Right renal cortex interstitium (tissue), 3 donors: ENCODE measurements at places on chromosomes 1 and 21.
A peak's percentile ranks its signal among the peaks of the same experiment; 100 is the strongest.

DNA sequence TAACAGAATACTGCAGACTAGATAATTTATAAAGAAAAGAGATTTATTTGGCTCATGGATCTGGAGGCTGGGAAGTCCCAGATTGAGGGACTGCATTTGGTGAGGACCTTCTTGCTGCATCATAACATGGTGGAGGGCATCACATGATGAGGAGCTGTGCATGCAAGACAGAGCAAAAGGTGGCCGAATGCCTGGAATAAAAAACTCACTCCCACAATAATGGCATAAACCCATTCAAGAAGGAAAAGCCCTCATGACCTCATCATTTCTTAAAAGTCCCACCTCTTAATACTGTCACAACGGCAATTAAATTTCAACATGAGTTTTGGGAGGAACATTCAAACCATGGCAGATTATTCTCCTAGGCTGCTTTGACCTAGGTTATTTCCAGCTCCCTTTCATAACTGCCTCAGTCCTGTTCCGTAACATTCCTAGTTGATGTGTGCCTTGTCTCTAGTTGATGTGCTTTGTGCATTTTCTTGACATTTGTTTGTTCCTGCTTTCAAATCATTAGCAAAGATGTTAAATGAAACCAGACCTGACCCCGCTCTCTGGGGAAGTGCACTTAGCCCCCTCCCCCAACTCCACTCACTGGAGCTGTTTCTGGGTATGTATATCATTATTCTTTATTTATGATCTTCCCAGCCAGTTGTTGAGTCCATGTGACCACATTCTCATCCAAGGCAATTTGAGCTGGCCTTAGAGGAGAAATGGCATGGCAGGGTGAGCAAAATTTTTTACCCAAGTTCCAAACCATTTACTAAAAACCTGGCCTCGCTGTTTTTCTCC lies 148.5 kb downstream of the GDAP2 start:
- peak; percentile 18 for DNase-seq

DNA sequence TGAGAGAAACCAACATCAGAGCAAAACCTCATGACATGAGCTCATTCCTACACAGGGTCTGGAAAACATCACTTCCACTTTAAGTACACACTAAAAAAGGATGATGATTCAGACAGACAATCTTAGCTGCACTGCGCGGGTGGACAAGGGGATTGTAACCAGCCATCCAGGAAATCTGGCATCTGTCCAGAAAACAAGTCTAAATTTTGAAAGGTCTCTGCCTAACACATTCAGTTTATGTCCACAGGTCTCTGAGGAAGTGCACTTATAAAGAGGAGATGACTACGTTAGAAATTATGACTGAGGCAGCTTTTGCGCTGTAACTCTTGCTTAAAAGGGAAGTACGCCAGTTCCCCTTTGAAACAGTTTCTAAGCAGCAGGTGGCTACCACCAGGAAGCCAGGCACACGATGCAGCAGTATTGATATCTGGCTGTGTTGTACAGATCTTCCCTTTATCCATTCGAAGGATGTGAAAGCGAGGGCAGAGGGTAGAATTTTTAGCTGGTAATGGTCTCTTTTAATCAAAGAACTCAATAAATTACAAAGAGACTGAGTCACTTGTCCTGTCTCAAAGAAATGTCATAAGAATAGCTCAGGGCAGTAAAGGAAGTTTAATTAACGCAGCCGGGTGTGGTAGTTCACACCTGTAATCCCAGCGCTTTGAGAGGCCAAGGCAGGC lies 128.0 kb downstream of the SETD4 start:
- no peak for DNase-seq

GRCh38 chr1:31422505-31423319 lies 9.7 kb downstream of the SERINC2 start:
- peak; percentile 26 for DNase-seq

DNA sequence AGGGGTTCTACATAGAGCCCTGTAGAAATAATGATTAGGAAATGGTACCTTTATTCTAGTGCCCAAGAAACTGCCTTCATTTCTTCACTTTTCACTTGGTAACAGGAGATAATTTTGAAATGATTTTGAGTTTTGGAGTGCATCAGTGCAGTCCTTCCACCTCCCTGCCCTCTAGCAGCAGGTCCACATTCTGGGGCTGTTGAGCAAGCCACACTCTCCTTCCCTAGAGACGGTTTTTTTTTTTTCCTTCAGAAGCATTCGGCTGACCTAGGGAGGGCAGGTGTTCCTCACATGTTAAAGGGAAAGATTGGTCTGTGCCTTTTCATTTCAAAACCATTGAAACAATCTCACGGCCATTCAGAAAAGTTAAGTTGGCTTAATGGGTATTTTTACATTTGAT lies 39.8 kb downstream of the SLC37A1 start:
- DNase-seq, result no peak

DNA sequence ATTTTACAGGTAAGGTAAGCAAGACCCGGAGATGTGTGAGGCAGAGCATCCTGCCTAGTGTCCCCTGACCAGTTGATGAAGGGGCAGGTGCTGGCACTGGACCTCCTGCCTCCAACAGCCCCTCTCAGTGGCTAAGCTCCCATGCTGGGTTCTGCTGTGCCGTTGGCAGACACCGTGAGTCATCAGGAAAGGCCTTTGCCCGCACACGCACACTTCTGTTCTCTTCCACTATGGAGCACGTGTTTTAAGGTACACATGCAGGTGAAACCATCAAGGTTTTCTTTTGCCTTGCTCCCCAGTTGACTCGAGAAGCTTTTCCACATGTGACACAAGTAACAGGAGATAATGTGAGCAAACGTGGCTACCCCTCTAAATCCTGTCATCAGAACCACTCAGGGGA lies 207.9 kb downstream of the RRAGC start:
- no peak for DNase-seq

DNA sequence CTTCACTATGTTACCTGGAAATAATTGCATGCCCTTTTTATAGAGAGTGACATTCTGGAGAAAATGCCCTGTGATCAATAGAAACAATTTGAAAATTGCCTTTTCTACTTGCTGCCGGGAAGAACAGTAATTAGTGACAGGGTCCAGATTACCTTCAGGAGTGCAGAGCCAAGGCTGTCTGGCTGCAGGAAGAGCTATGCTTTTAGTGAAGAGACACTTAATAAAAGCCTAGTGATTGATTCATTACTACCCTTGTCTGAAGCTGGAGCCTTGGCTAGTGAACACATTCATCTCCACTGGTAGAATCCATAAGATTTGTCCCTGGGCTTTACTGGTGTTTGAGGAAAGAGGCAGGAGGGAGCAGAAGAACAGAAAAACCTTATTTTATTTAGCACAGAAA lies 12.9 kb upstream of the DNASE2B start:
- no peak for DNase-seq

DNA sequence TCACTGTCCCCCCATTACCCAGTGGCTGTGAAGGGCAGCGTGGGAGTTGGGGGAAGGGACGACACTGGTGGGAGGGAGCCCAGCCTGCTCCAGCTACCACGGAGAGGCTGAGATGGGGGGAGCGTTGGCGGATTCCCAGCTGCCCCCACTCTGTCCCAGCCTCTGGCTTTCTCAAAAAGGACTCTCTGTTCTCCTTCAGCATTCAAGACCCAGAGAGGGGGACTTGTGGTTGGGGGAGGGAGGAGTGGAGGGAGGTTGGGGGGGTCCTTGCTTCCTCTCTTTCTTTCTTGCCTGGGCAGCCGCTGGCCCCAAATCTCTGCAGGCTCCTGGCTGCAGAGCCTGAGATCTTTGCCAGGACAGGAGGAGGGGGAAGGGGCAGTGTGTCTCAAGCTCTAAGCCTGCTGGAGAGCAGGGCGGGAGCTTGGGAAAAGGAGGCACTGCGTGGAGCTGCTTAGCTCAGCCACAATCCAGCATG lies 2.2 kb downstream of the ATP1A2 start:
- DNase-seq, result no peak

DNA sequence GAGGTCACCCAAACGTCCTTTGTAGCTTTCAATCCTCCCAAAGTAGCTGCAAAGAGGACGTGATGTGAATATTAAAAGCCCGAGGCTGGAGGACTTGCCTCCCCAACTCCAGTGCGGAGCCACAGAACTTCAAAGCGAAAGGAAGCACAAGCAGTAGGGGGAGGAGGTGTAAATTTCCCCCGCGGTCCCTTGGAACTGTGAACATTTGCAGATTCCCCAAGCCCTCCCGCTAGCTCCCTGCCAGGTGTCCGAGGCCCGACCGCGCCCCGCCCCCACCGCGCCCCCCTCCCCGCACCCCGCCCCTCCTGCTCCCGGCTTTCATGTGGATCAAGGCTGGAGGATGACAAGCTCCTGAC lies 41.5 kb upstream of the HAO2 start:
- DNase-seq, result peak; percentile 42

DNA sequence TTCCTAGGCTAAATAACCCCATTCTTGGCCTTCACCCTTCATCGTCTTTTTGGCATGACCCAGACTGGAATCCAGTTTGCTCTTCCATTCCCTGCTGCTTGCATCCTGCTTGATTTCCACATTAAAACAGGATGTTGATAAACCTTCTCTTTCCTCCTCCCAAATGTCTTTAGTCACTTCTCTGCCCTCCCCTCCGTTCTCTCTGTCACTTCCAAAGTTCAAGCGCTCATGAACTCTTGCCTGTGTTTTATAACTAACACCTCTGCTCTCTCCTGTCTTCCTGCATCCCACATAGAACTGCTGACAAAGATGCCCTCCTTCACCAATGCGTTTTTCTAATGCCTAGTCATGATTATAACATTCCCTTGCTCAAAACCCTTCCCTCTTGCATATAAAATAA lies 65.6 kb upstream of the SLC44A3 start:
- DNase-seq, result no peak

DNA sequence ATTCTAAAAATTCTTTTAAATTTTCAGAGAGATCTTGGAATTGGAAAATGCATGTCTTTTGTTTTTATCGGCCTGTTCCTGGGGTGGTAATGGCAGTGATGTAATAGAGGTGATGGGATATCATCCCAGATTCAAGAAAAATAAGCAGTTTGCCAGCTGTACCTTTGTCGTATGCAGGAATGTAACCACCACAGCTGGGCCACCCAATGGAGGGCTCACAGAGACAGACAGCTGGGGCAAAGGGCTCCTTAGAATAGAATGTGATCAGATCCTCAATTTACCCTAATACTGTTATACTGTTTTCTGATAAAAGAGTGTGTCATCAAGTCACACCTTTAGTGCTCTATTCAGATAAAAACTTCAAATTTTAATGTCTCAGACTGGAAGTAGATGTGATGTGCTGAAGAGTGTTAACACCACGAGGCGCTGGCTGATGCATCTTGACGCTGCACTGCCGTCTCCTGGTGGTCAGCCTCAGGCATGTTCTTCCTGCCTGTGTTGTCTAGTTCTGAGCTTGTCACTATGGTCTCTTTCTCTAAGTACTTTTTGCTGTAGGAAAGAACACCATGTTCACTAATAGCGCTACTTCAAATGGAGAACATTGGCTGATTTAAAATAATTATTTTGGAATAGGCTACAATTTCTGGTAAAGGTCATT lies 78.8 kb downstream of the C1orf21 start:
- DNase-seq, result no peak

GRCh38 chr1:85490270-85490985 lies 25.5 kb upstream of the DDAH1 start:
- DNase-seq, result no peak

DNA sequence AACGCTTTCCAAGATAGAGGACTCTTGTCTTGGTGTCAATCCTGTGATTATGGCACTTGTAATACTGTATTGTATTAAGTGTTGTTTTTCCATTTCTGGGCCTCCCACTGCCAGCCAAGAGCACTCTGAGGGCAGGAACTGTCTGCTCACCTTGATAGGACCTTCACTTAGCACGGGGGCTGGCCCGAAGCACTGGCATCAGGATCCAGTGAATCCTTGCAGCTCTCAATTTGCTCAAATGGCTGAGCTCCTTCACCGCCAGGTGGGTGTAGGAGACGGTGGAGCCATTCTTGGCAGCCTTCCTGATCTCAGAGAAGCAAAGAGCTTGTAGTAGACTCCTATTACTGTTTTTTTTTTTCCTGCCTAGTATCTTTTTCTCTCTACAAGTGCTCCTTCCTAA lies 17.7 kb downstream of the MECR start:
- no peak for DNase-seq

GRCh38 chr1:114353262-114353661 lies 157.7 kb downstream of the TRIM33 start:
- no peak for DNase-seq

DNA sequence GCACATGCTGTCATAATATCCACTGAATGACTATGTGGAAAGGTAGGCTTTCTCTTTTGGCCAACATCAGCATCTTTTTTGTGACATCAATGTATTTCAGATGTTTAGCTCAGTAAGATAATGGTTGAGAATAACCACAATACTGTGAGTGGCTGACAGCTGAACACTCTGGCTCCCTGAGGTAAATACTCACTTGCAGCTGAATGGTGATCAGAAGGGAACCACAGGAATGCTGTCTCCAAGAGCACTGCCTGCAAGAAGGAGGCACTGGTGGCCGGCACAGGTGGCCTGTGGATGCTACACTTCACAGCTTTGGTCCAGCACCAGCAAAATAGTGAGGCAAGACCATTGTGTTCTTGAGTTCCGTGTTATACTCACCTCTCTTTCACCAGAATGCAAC lies 118.7 kb upstream of the PPM1J start:
- no peak for DNase-seq
